Ammon's horn (tissue), 1 donor: ENCODE measurements at places on chromosomes 3 and 15.

GRCh38 chr15:90063770-90064247 lies 38.5 kb downstream of the IDH2 start:
- peak; percentile 81 for DNase-seq

DNA sequence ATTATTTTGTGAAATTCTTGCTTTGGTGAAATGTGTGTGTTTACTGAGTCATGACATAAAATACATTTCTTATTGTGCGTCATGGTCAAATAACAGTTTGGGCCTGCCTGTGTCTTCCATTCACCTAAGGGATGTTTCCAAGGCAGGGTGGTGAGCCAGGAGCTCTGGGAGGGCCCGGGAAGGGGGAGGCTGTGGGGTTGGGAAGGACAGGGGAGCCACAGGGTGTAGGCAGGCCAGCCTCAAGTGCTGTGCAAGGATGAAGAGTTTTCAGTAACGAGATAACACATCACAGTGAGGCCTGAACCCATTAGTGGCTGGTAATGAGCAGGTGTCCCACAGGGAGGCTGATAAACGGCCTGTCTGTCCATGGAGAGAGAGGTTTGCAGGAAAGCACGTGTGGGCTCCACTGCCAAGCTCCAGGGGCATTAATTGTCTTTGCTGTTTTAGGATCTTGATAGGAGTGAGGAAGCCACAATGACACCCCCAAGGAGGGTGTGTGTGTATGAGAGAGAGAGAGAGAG lies 35.6 kb upstream of the SEC13 start:
- no peak for DNase-seq

GRCh38 chr3:47954567-47954966 lies 61.6 kb downstream of the MAP4 start:
- no peak for DNase-seq

DNA sequence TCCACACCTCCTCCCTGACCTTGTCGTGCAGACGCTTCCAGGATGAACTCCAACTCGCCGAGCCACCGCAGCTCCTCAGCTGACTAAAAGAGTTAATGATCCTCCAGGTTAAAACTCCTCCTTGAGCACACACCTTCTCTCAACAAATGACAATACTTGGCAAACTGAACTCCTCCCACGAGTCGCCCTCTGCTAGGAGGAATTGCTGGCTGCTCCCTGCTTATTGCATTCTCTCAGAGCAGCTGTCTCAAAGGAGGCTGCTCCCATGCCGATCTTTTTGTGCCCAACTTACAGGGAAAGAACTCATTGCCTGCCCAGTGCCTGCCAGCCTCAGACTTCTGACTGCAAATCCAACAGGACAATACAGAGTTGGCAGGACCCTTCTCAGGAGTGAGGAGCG lies at the start of gene ATP13A4:
ATP13A4 (minus strand) TSS at position 85 of the 400 bp plus-strand sequence. CDS start 96 bp downstream, outside the sequence.
- peak; percentile 41 for DNase-seq

GRCh38 chr3:168863561-168863960 lies 767.8 kb upstream of the GOLIM4 start:
- DNase-seq = no peak

DNA sequence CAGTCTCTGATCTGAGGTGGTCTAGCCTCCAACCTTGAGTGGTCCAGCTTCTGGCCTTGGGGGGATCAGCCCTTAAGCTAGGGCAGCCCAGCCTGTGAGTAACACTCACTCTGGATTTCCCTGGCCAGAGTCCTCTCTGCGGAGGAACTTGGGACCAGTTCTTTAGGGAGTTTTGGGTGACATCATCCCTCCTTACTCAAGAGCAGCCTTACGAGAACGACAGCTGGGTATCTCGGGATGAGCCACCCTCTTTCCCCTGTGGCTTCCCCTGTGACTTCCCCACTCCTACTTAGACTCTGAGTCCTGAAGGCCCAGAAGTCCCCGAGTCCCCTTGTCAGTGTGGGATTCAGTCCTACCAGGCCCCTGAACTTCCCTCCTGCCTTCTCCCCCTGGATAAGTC lies 10.2 kb upstream of the PLXND1 start:
- DNase-seq = no peak

DNA sequence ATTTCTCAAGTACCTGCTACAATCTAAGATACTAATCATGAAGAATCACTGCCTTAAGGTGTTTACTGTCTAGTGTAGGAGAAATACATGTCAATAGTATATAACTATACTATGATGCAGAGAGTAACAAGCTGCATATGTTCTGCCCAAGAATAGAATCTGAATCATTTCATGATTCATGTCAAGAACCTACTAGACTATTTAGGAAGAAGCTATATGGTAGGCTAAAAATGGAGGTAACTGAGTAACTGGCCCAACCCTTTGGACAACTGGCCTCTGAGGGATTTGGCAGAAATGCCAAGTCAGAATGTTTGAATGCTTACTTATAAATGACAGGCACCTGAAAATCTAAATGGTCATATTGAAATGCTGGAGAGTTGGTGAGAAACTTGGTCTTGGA lies 59.9 kb upstream of the DGKG start:
- DNase-seq = no peak

- no peak for DNase-seq
Measured at GRCh38 chr15:62783303-62783957, 259.1 kb upstream of the TPM1 start.

DNA sequence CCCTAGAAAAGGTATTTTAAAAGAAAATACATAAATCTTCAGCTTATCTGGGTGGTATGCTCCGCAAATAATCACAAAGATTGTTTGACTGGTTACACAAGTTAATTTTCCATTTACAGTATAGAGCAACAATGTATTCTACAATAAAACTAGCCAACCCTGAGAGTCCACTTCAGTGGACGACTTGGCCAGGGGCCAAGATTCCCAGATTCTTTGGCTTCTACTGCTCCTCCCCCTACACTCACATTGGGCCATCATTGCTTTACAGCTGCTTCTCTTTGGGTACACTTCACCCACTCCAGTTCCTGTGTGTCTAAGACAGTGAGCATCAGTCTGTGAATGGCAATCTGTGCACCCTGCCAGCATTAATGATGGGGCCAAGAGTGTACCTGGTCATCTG lies 17.2 kb upstream of the PRICKLE2 start:
- DNase-seq = no peak

DNA sequence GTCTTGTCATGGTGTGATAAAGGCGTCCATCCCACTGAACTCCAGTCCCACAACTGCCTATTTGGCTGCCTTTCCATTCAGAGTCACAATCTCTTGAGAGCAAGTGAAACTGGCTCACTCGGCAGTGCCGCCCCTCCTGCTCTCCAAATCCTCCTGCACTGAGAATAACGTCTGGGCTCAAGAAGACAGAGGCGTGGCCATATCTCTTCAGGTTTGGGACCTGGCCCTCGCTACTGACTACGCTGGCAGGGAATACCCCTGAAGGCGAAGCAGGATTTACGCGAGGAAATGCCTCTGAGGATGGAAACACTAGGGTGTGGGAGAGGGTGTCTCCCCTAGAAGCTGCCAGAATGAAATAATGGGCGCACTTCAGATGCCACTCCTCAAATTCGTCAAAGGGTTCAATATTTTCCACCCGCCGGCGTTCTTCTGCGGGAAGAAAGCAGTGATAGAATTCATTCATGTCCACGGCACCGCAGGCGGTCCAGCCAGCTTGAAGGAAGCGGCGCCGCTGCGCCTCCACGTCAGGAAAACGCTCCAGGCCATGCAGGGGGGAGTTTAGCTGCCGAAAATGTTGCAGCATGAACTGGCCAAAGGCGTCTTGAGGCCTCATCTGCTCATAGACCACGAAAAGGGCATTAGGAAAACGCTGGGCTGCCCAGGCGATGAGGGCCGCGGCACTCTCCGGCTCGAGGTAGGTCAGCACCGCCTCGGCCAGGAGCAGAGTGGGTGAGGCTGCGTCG lies 985 bp downstream of the LCMT2 start:
- peak; percentile 37 for DNase-seq

DNA sequence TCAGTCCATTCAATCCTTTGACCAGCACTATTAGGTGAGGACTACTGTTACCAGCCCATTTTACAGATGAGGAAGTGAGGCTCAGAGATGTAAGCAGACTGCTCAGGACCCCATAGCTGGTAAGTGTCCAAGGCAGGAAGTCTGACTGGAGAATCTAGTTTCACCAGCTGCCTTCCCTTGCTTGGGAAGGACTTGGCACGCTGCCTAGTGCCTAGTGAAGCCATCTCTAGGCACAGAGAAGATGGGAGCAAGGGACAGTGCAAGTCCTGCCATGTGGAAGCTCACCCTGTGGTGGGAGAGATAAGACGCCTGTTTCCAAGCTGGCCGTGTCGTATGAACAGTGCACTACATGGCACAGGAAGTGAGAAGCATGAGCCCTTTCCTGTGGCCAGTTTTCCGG lies 111.8 kb upstream of the TMC3 start:
- DNase-seq = no peak

- peak; percentile 31 for DNase-seq
Measured at GRCh38 chr3:70981231-70981880, 602.2 kb downstream of the FOXP1 start.

DNA sequence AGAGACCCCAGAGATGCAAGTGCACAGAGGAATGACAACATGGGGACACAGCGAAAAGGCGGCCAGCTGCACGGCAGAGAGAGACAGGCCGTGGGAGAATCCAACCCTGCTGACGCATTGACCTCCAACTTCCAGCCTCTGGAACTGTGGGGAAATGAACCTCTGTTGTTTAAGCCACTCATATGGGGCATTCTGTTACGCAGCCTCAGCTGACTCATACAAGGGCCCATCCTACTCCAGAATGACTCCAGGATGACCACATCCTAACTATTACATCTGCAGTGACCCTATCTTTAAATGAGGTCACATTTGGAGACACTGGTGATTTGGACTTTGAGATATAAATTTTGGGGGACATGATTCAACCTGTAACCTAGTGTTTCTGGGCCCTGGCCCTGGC lies 44.0 kb downstream of the KLF15 start:
- DNase-seq = no peak

DNA sequence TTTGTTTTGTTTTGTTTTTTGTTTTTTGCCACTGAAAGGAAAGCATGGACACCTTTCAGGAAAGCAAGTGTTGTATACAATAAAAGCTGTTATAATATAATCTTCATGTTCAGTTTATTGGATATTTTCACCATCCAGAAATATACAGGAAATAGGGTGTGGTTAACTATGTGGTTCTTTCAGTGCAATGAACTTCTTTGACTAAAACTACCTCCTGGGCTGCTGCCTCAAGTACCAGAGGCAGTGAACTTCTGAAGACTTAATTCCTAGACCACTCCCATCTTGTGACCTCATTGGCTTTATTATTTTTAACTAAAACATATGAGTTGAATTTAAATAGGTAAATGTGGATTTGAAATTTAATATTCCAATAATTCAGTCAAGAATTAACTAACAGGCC lies 27.1 kb upstream of the TBL1XR1 start:
- DNase-seq = no peak

DNA sequence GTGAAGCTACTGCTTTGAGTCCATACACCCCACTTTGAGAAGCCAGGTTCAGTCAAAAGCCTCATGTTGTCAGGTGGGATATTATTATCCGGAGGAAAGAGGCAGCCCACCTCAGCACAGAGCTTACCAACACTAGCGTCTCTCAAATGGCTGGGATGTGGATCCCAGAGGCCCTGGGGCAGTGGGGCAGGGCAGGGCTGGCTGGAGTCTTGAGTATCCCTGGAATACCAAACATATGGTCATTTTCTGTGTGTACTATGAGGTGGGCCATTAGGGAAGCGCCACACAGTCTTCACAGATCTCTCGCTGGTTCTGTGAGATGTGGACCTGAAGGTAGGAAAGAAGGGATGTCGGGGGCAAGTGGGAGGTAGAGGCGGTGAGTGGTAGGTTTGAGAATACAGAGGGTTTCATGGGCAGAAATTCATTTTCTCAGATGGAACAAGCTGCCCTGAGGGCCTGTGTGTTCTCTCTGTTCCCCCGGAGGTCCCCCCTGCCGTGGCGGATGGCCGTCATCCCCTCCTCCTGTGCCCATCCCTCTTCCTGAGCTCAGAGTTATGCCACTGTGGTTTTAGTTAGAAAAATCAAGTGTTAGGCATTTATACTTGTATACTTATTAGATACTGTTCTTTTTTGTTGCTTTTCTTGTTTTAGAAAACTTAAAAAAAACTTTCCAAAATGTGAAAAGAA lies 66.4 kb downstream of the USP13 start:
- DNase-seq = no peak
